Activated CD4-positive, alpha-beta T cell treated with anti-CD3 and anti-CD28 coated beads, Interleukin-2, amount 10 ng/mL, durations not matched to agents 24 days and 14 days (primary cell): ENCODE measurements at places on chromosomes 6 and 20. TPM values are rescaled to one million over a fixed set of nuclear protein-coding genes. Genes with fewer than 3 reads are reported as not detected.

DNA sequence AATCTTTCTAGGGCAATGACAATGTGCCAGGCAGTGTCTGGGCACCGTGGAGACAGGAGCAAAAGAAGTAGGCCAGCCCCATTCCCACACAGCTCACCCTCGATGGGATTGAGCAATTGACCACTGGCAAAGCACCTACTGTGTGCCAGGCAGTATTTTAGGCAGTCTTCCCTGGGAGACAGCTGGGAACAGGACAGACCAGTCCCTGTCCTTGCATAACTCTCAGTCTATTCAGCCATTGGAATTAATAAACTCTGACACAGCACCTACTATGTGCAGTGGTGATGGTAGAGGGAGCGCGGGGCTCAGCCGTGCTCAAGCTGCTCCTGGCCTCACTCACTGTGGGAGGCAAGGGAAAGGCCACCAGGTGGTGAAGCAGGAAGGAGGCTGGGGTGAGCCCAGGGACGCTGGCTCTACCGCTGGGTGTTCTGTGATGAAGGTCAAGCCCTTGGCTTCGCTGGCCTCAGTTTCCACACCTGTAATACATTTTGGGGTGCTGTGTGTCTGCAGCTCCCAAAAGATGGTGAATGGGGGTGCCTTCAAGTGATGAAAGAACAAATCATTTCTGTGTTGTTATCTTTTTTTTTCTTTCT lies 122.3 kb upstream of the PMEPA1 start:
- no peak for DNase-seq

GRCh38 chr6:165807249-165807960 lies 144.4 kb upstream of the PDE10A start:
- DNase-seq: no peak

PGC gene
- not detected in 2 replicates for total RNA-seq

DNA sequence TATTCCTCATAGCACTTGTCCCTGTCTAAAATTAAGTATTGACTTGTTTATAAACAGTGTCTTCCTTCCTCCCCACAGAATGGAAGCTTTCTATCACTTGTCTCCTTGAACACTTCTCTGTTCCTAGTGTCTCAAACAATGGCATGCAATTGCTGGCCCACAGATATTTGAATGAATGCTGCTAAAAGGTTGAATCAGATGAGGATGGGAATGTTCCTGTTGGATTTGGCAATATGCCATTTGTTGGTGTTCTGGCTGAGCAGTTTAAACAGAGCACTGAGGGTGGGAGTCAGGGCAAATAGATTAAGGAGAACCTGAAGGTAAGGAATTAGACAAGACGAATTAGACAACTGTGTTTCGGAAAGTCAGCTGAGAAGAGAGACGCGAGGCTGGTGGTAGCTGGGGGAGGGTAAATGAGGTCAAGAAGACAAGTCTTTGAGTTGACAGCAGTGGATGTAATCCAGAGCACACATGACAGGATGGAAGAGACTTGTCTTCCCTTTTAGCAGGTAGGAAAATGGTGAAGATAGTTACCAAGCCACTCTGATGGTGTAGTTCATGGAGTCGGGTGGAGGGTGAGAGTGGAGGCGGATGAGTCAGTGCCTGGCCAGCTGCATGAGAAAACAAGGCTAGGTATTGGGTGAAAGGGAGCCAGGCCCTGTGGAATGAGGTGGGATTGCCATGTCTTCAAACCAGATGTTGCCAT lies 58.3 kb upstream of the GNRH2 start:
- DNase-seq: no peak

DNA sequence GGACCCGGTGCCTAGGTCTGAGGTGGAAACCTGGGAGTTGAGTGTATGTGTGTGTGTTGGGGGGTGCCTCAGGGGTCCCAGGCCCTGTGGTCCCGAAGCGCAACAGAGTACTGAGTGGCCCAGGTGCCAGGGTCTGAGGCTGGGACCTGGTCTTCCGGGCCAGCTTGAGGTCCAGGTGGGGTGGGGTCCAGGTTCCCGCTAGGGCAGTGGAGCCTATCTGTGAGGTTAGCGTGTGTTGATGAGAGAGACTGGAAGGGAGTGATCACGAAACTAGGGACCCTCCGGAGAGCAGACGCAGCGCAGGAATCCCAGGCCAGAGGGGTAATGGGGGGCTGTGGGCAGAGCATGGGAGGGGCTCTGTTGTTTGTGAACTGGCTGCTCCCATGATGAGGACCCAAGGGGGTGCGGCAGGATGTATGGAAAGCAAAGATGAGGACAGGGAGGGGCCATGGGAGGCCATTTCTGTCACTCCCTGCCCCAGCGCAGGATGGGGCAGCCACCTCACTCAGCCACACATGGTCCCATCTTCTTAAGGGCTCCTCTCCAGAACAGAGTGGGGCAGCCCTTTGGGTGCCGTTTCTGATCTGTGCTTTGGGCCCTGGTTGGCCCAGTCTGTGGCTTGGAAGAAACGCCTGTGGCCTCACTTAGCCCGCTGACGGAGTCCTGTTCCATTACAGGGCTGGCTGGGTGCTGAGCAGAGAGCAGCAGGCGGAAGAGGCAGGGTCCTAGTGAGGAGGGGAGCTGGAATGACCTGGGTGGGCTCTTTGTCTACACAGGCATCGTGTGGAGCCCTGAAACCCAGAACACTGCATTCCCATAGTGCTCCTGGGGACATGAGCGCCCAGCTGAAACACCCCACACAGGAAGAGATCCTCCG lies 872 bp downstream of the HSPA12B start:
- no peak for DNase-seq

ZSWIM1 gene
- total RNA-seq: 9.4 and 10.4 TPM in 2 replicates

GRCh38 chr20:39431091-39431880 lies 469.1 kb downstream of the DHX35 start:
- no peak for DNase-seq

GRCh38 chr6:27811451-27811772 lies 100.8 kb downstream of the OR2B2 start:
- DNase-seq: no peak

DNA sequence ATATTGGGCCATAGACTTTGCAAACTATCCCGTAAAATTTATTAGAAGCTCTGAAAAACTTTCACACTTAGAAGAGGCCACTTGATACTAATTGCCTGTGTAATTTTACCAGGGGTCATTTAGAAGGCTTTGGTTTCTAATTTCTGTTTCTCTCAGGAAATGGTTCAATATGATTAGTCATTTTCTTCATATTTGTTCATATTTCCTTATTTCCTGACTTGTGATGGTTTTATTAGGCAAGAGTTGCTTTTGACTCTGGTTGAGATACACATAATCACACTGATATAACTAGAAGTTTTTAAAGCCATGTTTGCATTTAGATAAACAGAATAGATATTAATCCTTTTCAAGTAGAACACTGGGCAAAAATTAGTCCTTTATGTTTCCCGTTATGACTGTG lies 11.8 kb upstream of the HBS1L start:
- no peak for DNase-seq

DNA sequence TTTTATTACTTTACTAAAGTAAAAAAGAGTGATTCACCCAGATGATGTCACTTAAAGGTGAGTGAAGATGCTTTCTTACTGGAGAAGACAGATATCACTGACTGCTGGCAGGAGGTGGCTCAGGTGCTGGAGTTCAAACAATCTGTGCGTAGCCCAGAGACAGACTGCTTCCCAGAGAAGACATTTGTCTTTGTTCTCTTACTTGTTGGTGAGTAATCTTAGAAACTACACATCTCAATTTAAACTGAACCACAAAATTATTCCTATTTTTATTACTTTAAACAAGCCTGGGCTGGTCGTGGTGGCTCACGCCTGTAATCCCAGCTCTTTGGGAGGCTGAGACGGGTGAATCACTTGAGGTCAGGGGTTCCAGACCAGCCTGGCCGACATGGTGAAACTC lies 92.2 kb downstream of the CEP162 start:
- DNase-seq: no peak

- DNase-seq: no peak
Measured at GRCh38 chr6:129248946-129249345, 366.0 kb downstream of the LAMA2 start.

GJA1 gene
- not detected in 2 replicates for total RNA-seq

DNA sequence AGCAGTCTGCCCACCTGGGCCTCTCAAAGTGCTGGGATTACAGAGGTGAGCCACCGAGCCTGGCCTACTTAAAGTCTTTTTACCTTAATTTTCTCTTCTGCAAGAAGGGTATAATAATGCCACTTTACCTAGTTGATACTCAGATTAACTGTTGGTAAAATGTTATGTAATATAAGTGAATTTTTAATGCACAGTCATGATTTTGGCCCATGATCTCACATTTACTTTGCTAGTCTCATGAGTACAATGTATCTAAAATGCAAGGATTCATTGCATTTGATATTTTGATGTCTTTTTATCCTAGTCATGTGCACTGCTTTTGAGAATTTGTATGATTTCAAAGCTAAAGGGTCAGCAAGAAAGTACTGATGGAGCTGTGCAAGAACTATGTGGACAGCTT lies 13.1 kb downstream of the DNAH8 start:
- no peak for DNase-seq

- DNase-seq: no peak
Measured at GRCh38 chr6:118649918-118650581, 1.3 kb downstream of the CEP85L start.

DNA sequence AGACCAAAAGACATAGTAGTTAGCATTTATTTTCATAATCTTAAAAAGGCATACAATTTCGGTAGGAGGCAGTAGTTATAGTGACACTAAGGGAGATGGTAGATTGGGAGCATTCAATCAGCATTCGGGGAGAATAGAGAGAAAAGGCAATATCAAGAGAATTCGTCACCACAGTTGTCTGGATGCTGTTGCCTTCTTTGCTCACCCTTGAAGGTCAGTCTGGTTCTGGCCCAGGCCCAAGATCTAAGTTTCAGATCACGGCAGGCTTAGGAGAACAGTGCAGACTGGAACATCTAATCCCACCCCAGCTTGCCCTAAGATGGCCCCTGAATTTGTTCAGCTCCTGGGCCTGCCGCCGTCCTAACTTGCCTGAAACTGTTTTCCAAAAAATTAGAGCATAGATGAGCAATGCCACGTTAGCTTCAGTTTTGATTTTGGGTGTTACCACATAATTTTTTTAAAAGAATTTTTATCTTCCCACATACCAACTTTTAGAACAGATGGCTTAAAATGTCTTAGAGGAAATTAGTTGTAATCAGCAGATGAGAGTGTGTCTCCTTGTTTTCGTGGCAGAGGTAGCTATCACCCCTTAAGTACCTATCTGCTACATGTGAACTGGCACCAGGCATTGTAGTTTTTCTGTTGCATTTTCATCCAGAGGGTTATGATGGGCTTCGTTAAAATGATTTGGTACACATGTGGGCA lies 8.3 kb upstream of the CEP85L start:
- DNase-seq: no peak

DNA sequence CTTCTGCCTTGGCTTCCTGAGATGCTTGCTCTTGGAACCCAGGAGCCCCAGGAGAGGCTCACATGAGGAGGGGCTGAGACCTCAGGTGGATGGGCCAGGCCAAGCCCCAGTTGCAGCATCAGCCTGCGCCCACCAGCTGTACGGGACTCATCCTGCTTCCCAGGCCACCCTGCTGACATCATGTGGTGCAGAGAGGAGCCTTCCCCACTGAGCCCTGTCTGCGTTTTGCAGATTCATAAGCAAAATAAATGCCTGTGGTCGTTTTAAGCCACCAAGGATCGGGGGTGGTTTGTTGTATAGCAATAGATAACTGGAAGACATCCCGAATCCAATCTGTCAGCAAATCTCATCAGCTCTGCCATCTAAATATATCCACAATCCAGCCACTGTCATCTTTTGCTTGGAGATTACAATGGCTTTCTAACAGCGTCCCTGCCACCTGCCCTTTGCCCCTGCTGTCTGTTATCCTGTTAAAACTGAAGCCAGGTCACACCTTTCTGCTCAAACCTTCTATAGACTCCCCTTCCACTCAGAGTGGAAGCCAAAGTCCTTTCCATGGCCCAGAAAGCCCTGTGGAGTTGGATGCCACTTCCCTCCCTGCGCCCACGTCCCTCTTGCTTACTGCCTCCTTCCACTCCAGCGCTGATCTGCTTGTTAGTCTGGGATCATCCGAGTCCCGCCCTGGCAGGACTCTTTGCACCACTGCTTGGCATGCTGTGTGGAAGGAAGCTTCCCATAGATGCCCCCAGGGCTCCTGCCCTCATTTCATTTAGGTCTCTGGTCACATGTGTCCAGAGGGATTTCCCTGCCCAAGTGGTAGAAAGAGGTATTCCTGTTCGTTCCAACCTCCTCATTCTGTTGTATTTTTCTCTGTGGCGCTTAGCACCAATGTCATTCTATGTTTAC lies 24.0 kb upstream of the MLN start:
- DNase-seq: no peak

GRCh38 chr6:28880894-28881780 lies 42.6 kb downstream of the TRIM27 start:
- peak; percentile 85 for DNase-seq

GRCh38 chr6:14804785-14805210 lies 441.1 kb upstream of the JARID2 start:
- no peak for DNase-seq

ELOVL5 gene
- total RNA-seq: 122 and 126 TPM in 2 replicates

- no peak for DNase-seq
Measured at GRCh38 chr6:72412709-72413044, 209.2 kb upstream of the KCNQ5 start.

CCM2L gene
- total RNA-seq: not detected in 2 replicates

- DNase-seq: peak; percentile 83
Measured at GRCh38 chr6:18262702-18263417, 1.5 kb downstream of the DEK start.

- no peak for DNase-seq
Measured at GRCh38 chr20:35563834-35564233, 22.0 kb downstream of the ERGIC3 start.

BACH2 gene
- total RNA-seq: 69.0 and 69.2 TPM in 2 replicates

DNA sequence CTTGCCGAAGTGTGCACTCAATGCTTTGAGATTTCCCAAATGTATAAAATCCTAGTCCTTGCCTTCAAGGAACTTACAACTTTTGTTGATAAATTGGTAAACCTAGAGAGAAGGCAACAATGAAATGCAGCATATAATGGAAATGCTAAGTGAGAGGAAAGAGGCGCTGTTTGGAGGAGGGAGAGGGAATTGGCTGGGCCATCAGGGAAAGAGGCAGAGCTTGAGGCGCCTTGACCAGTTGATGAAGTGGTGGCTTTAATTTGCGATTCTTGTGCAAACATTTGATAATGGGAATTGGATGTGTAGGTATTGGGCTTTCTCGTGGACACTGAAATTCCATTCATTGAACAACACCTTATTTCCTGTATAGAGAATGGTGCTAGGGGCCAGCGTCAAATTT lies 1.9 kb upstream of the CDYL start:
- DNase-seq: no peak

GRCh38 chr6:113927001-113927400 lies 43.9 kb downstream of the HDAC2 start:
- DNase-seq: no peak

DNA sequence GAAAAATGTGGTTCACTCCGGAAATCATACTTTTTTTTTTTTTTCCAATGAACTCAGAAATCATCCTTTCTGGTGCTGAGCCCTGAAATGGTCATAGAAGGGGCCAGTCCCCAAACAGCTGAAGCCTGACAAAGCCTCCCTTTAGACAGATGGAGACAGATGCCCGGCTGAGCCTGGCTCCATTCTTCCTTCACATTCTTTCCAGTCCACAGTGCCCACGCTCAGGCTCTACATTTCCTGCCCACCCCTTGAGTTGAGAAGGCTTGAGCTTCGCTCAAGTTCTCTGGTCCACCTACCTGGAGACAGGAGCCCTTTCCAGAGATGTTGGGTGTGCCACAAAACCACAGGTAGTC lies 41.2 kb downstream of the KCNK5 start:
- no peak for DNase-seq

COX4I2 gene
- not detected in 2 replicates for total RNA-seq

TPMT gene
- total RNA-seq: 0.72 and 0.92 TPM in 2 replicates

CD93 gene
- 1.5 and 1.7 TPM in 2 replicates for total RNA-seq

GRCh38 chr6:126040826-126041225 lies 54.5 kb downstream of the TRMT11 start:
- DNase-seq: no peak
